ENCODE measurements at places on chromosomes 12 and 14.

DNA sequence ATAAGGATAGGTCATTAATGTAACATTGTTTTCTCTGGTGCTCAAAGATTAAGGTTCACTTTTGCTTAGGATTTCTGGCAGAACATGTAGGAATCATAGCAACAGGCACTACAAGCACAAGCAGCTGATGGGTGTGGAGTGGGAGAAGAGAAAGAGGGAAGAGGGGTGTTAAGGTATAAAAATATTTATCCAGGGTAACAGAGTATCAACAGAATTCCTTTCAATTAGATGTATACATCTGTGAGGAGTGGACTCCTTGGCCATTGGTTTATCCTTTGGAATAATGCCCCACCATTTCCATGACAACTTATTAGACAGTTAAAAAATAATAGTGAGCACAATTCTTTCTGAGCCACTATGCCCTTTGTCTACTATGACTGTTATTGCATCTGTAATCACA lies 388.3 kb upstream of the DDHD1 start:
- no peak for DNase-seq

GRCh38 chr12:31658471-31659086 lies 909 bp upstream of the ETFBKMT start:
- no peak for DNase-seq

- no peak for DNase-seq
These were observed 145.3 kb upstream of the GRIN2B start for GRCh38 chr12:14126692-14127091.

DNA sequence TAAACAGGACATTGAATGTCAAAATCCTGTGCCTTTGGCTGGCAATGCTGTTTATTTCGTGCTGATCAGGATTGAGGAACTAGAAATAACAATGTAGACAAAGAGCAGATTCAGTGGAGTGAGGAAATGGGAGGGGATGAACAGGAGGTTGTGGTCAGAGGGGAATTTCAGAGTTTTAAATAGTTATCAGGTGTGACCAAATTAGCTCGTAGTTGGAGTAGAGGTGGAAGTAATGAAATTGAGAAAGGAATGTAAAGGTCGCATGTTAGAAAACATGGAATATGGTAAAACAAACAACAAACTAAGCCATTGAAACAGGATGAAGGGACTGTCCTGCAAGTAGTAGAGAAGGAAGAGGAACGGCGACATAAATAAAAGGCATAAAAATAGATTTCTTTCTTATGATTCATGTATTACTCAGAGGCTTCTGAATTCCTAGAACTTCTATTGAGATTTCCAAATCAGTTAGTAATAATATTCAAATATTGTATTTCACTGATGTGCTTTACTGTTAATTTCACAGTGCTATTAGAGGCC lies 9.5 kb upstream of the SAV1 start:
- no peak for DNase-seq

- no peak for DNase-seq
These were observed 1109.2 kb downstream of the FLRT2 start for GRCh38 chr14:86639146-86639545.

DNA sequence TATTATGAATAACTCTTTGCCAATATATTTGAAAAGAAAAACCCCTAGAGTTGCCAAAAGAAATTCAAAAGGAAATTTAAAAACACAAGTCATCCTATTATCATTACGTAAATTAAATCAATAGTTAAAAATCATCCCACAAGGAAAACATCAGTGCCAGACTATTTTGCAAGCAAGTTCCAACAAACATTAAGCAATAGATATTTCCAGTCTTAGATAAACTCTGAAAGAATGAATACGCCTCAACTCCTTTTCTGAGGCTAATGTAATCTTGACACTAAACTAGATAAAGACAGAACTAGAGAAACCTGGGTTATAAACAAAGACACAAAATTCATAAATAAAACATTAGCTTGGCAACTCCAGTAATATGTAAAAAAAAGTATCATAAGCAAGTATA lies 245.9 kb downstream of the FOXN3 start:
- DNase-seq: no peak

DNA sequence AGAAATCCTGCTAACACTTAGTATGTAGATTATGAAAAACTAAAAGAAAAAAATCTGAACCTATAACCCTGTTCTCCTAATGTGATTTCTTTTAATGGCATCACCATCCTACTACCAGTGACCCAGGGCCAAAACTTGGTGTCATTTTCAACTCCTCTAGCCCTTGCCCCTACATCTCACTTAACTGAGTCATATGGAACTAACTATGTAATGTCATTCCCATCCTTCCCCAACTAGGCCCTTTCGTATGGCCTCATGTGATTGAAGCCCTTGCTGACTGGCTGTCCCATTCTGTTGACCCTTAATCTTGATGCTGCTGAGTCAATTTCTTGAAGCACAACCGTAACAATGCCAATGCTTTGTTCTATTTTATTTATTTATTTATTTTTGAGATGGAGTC lies 7.6 kb downstream of the DMAC2L start:
- no peak for DNase-seq

- DNase-seq: no peak
These were observed 136.0 kb upstream of the IFNG-AS1 start for GRCh38 chr12:67853204-67853603.

DNA sequence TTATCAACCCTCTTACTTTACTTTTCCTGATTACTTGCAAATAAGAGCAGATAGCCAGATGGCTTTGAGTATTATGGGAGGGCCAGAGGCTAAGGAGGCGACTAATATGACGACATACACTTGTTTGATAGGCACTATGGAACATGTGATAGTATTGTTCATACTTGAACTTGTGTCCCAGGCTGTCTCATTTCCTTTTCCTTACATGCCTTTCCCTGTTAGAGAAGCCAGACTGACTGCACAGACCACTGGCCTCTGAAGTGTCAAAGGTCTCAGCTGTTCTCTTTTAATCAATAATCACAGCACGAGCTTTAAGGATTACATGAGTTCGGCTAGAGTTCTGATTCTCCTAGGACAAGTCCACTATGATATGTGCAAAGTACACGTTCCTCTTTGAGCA lies 326.0 kb downstream of the PRKD1 start:
- no peak for DNase-seq

- no peak for DNase-seq
These were observed 540.5 kb downstream of the DIO2 start for GRCh38 chr14:79670811-79671210.

GRCh38 chr14:68705741-68706283 lies 87.1 kb downstream of the ZFP36L1 start:
- no peak for DNase-seq

GRCh38 chr12:18148961-18149360 lies 59.0 kb upstream of the RERGL start:
- no peak for DNase-seq

DNA sequence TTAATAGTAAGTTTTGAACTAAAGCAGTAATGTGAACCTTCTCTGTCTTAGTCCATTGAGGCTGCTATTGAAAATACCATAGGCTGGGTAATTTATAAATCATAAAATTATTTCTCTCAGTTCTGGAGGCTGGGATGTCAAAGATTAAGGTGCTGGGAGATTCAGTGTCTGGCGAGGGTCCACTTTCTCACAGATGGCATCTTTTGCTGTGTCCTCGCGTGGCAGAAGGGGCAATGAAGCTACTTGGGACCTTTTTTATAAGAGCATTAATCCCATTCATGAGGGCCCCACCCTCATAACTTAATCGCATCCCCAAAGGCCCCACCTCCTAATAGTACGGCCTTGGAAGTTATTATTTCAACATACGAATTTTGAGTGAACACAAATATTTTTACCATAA lies 28.4 kb downstream of the LIN7A start:
- DNase-seq: no peak

DNA sequence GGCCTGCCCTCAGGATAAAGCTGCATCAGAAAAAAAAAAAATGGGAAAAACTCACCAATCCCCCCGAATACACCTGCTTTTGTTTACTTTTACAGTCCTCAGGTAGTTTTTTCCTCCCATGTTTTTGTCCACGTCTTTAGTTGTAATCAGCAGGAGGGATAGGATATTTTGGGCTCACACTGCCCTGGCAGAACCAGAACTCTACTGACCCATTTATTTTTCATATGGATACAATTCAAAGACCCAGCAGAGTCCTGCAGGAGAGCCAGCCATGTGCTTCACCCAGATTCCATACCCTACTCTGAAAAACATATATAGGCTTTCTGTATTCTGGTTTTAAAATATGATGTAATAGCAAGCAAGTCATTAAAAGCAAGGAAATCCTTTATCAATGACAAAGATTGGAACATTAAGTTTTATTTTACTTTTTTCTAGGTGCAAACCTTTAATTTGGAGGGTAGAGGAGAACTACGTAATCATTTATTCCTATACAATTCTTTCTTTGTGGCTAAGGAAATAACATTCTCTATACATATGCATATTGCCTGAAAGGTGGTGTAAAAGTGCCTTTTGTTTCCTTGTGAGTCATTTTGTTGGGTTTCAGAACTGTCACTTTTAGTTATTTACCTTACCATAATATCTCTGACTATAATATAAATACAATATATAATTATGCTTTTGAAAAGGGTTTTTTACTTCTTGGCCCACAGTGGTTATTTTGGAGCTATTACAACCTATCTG lies 19.1 kb downstream of the DACT1 start:
- no peak for DNase-seq

DNA sequence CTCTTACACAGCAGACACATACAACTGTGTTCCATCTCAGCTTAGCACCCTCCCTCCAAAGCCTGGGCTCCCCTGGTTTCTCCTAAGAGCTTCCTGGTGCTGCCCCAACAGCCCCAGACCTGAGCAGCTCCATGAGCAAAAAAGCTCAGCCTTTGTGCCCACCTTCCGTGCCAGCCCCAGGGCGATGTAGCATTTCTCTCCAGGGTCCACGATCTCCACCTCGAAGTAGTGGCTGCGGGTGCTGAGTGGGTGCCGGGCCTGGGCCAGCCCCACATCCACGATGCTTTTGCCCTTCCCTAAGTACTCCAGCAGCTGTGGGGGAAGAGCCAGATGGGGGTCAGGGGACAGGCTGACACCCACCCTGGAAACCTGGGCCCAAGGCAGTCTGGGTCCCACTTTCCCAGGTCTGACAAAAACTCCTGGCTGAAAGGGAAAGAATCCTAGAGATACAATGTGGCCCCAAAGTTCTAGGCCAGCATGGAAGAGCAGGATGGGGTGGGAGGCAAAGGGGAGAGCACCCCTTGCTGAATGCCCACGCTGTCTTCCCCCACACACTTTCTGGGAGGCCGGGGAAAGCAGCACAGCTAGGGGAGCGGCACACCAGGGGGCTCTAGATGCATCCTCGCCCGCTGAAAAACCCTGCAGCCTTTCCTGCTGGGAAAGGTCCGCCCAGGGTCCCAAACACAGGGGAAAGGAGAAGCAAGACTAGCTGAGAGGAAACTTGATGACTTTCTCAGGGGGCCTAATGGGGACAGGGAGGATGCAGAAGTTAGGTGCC lies 11.0 kb downstream of the SPRYD3 start:
- DNase-seq: no peak

- no peak for DNase-seq
These were observed 64.2 kb upstream of the CSRP2 start for GRCh38 chr12:76943008-76943407.

GRCh38 chr14:54423991-54424390 lies 17.2 kb downstream of the CNIH1 start:
- DNase-seq: no peak

DNA sequence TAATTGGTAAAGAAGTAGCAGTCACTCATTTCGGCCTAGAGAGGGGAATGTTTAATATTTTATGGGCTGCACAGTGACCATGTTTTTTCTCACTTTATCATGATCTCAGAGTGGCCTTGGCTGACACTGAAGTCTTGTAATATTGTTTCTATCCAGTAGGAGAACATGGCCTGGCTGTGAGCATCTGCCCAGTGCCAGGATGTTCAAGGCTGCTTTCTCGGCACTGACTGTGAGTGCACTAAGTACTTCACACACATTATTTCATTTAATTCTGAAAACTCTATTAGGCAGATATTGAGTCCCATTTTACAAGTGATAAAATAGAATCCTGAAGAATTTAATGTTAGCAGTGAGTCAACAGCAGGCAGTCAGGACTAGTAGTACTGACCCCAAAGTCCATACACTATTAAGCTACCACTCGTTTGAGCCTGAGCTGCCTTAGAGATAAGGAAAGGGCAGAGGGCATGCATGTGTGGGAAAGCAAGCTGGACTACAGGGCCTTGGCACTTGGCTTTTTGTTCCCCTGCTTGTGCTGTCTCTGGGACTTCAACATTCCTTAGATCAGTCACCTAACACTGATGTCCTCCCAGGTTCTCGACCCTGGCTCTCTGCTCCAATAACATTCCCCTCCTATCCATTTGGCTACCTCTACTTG lies 42.2 kb upstream of the APPL2 start:
- DNase-seq: no peak

Data from activated CD4-positive, alpha-beta T cell treated with anti-CD3 and anti-CD28 coated beads for 48 hours (primary cell).